ENCODE measurements at places on chromosomes 2 and 18. TPM values are rescaled to one million over a fixed set of nuclear protein-coding genes. Genes with fewer than 3 reads are reported as not detected.

CLIP4 gene
- 7.5 TPM for total RNA-seq

CD226 gene
- total RNA-seq, result 0.32 TPM

MAB21L4 gene
- total RNA-seq, result not detected

ARHGAP25 gene
- 2.1 TPM for total RNA-seq

ADD2 gene
- total RNA-seq, result 14.8 TPM

DNA sequence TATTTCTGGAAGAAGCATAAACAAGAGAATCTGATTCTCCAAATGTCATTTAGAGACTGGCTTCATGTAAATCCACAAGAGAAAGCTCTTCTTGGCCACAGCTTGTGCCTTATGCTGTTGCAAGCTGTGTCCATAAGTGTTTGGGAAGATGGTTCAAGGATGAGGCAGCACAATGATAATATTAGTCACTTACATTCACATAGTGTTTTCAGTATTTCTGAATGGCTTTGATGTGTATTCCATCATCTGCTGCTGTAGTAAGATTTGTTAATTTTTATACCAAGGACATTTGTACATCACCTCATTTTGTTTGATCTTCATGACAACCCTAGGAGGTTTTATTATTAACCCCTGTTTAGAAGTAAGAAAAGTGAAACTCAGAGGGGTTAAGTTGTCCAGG, 29.9 kb downstream of the CREG2 start:
- H3K4me1 ChIP-seq, result peaks cover 7% of the 10 kb centered on the region
- H3K27ac ChIP-seq, result no peak overlapping the region
- DNase-seq, result no peak
- no peaks in the 10 kb centered on the region for H3K36me3 ChIP-seq
- H3K27me3 ChIP-seq, result peaks cover 10% of the 10 kb centered on the region
- H3K4me3 ChIP-seq, result no peak overlapping the region

DNA sequence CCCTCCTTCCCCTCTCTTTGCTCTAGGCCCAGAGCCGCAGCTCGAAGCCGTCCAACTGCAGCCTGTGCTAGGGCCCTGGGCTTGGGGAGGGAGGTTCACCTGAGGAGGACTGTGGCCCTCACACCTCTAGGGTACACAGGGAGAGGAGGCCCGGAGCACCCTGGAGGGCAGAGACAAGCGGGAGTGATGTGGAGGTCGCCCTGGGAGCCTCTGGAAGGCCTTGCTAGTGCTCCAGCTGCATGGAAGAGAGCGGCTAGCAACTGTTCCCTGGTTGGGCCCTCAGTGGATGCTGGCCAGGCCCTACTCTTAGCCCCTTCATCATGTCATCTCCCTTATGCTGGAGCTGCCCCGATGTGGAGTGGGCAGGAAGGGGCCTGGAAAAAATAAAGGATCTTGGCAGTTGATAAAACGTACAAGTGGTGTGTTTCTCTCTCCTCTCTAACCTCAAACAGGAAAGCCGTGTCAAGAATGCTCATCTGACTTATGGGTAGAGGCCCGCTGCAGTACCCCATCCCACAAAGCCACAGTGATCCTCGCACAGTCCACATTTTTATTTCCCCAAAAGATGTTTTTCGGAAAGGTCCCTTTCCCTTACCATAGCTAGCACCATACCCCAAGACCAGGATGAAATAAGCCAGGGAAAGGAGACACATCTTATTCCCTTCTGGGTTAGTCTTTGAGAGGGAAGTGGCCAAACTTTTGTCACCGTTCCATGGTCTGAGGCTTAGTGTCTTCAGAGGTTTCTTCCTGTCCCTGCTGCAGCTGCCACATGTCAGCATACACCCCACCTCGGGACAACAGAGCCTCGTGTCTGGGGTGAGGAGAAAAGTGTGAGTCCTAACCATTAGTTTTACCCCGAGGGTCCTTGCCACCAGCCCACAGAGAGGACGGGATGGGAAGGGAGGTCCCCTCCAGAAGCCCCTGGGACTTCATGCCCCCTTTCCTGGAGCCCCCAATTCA, 2.9 kb downstream of the ZFAND2B start:
- no peaks in the 10 kb centered on the region for H3K27me3 ChIP-seq
- H3K4me1 ChIP-seq, result no peaks in the 10 kb centered on the region
- H3K4me3 ChIP-seq, result no peak overlapping the region
- no peak overlapping the region for H3K27ac ChIP-seq
- DNase-seq, result no peak

GRCh38 chr2:118061135-118061955, 26.9 kb upstream of the INSIG2 start:
- DNase-seq, result peak; percentile 66
- no peaks in the 10 kb centered on the region for H3K27me3 ChIP-seq
- H3K36me3 ChIP-seq, result no peaks in the 10 kb centered on the region
- peaks cover 1% of the 10 kb centered on the region for H3K4me1 ChIP-seq
- H3K27ac ChIP-seq, result no peak overlapping the region
- H3K4me3 ChIP-seq, result no peak overlapping the region

GRCh38 chr2:110770959-110771431, 38.6 kb downstream of the ACOXL start:
- no peaks in the 10 kb centered on the region for H3K36me3 ChIP-seq
- no peak overlapping the region for H3K4me3 ChIP-seq
- peaks cover 6% of the 10 kb centered on the region for H3K4me1 ChIP-seq
- no peak overlapping the region for H3K27ac ChIP-seq
- H3K27me3 ChIP-seq, result peaks cover 78% of the 10 kb centered on the region

DNA sequence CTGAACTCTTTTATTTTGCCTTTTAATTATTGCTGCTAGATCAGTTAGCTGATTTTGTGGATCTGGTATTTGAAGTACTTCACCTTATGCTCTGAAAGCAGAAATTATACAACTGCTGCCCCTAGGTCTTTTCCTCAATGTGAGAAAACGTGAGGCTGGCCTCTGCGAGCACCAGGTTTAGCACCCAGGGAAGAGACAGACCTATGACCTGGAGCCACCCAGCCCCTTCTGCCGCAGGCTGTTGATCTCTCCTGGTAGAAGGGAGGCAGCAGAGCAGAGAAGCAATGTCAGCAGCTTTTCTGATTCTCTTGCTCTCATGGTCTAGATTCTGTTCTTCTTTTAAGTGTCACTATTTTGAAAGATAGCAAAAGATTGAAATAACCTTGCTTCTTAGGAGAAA, 19.9 kb downstream of the TRAPPC12 start:
- H3K4me3 ChIP-seq, result peak overlapping the region; percentile 39
- peaks cover 15% of the 10 kb centered on the region for H3K4me1 ChIP-seq
- no peaks in the 10 kb centered on the region for H3K27me3 ChIP-seq
- DNase-seq, result no peak

- no peak for DNase-seq
- H3K4me3 ChIP-seq, result no peak overlapping the region
- H3K36me3 ChIP-seq, result no peaks in the 10 kb centered on the region
- no peak overlapping the region for H3K27ac ChIP-seq
- no peaks in the 10 kb centered on the region for H3K4me1 ChIP-seq
- H3K27me3 ChIP-seq, result no peaks in the 10 kb centered on the region
Observed at GRCh38 chr2:138962686-138963085, 182.5 kb upstream of the NXPH2 start.

GRCh38 chr2:1743396-1744150, 742 bp downstream of the PXDN start:
- peak; percentile 82 for DNase-seq
- peak overlapping the region; percentile 84 for H3K4me3 ChIP-seq
- peak overlapping the region; percentile 90 for H3K27ac ChIP-seq
- H3K36me3 ChIP-seq, result peaks cover 20% of the 10 kb centered on the region

DNA sequence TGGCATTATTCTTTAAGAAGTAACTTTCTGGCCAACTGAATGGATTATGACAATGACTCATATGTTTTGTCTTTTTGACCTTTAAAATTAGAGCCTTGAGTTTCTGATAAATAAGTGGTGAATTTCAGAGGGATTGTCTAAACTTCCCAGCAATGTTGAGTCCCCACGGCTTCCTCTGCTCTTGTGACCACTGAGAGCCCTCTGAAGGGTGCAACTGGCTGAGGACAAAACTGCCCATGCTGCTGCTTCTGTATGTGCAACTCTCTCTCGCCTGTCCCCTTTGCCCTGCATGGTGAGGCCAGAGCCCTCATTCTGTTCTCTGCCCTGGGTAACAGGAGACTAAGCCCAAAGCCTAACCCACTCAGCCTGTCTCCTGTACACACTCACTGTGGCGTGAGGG, 52.7 kb upstream of the SLC14A1 start:
- no peaks in the 10 kb centered on the region for H3K4me1 ChIP-seq
- no peak overlapping the region for H3K27ac ChIP-seq
- H3K27me3 ChIP-seq, result no peaks in the 10 kb centered on the region
- DNase-seq, result no peak

- peaks cover 6% of the 10 kb centered on the region for H3K4me1 ChIP-seq
- peak; percentile 95 for DNase-seq
- H3K27ac ChIP-seq, result no peak overlapping the region
- H3K36me3 ChIP-seq, result no peaks in the 10 kb centered on the region
- no peaks in the 10 kb centered on the region for H3K27me3 ChIP-seq
Observed at GRCh38 chr18:58781627-58782194, 83.0 kb upstream of the ZNF532 start.

DNA sequence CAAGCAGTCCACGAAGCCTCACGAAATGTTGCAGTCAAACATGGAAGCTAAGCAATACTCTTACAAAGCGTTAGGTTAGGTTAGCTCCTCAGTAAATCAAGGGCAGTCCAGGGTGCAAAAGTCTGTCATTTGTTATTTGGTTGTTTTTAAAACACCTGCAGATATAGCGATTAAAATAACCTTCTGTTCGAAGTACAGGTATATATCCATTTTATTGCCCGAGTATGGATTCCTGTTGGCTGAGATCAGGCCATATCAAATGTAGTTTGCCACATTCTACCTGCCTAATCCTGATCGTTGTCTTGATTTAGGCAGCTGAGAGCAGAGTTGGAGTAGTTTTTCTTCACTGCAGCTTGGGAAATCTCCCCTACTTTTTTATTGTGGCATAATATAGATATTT, 99.5 kb upstream of the EPB41L3 start:
- no peak overlapping the region for H3K27ac ChIP-seq
- H3K4me1 ChIP-seq, result no peaks in the 10 kb centered on the region
- H3K27me3 ChIP-seq, result no peaks in the 10 kb centered on the region

DNA sequence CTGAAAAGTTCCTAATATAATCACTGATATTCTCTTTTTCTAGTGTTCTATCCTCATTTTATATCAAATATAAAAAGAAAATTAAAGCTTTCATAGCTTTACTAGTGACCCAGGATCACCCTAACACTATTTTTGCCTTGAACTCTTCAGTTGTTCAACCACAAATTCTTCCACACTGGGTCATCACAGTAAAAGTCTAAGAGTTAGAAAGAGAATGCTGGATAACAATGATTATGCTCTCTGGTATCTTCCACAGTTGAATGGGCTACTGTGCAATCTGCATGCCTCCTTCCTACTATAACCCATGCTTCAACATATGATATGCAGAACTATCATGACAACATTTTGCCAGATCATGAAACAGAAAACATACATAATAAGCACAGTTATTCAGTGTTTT, 32.3 kb downstream of the CHN1 start:
- H3K36me3 ChIP-seq, result no peaks in the 10 kb centered on the region
- no peaks in the 10 kb centered on the region for H3K27me3 ChIP-seq
- H3K4me3 ChIP-seq, result no peak overlapping the region

DNA sequence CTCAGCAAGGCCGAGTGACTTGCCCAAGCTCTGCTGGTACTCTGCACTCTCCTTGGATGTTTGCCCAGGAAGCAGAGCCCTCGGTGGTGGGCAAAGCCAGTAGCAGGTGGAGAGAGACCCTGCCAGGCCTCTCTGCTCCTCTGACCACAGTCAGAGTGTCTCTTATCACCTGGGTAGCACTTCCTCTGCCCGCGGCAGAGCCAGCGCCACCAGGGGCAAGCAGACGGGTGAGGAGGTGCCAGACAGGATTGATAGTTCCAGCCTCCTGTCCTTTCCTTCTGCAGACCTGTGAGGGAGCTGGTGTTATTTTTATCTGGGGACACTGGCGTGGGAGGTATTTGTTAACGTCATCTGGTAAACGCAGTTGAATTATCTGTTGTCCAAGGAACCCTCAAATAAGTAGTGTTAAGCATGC, 152.9 kb downstream of the SMAD7 start:
- no peak overlapping the region for H3K4me3 ChIP-seq
- peaks cover 8% of the 10 kb centered on the region for H3K36me3 ChIP-seq
- peak; percentile 48 for DNase-seq
- no peak overlapping the region for H3K27ac ChIP-seq
- peaks cover 19% of the 10 kb centered on the region for H3K4me1 ChIP-seq
- H3K27me3 ChIP-seq, result no peaks in the 10 kb centered on the region

GRCh38 chr18:75088021-75088506, 120.9 kb downstream of the PTGR3 start:
- no peak overlapping the region for H3K27ac ChIP-seq
- DNase-seq, result no peak
- no peaks in the 10 kb centered on the region for H3K36me3 ChIP-seq

GRCh38 chr2:224904381-224904780, 137.9 kb downstream of the DOCK10 start:
- no peaks in the 10 kb centered on the region for H3K36me3 ChIP-seq
- no peaks in the 10 kb centered on the region for H3K4me1 ChIP-seq
- no peak for DNase-seq
- no peaks in the 10 kb centered on the region for H3K27me3 ChIP-seq

- peaks cover 35% of the 10 kb centered on the region for H3K36me3 ChIP-seq
- peaks cover 14% of the 10 kb centered on the region for H3K4me1 ChIP-seq
- peak overlapping the region; percentile 99 for H3K4me3 ChIP-seq
- no peak for DNase-seq
- no peaks in the 10 kb centered on the region for H3K27me3 ChIP-seq
- H3K27ac ChIP-seq, result no peak overlapping the region
Observed at GRCh38 chr2:189662669-189663226, 1.5 kb downstream of the ASNSD1 start.

GRCh38 chr18:77082316-77082955, 50.1 kb downstream of the MBP start:
- no peaks in the 10 kb centered on the region for H3K4me1 ChIP-seq
- H3K27me3 ChIP-seq, result peaks cover 17% of the 10 kb centered on the region
- no peaks in the 10 kb centered on the region for H3K36me3 ChIP-seq

DNA sequence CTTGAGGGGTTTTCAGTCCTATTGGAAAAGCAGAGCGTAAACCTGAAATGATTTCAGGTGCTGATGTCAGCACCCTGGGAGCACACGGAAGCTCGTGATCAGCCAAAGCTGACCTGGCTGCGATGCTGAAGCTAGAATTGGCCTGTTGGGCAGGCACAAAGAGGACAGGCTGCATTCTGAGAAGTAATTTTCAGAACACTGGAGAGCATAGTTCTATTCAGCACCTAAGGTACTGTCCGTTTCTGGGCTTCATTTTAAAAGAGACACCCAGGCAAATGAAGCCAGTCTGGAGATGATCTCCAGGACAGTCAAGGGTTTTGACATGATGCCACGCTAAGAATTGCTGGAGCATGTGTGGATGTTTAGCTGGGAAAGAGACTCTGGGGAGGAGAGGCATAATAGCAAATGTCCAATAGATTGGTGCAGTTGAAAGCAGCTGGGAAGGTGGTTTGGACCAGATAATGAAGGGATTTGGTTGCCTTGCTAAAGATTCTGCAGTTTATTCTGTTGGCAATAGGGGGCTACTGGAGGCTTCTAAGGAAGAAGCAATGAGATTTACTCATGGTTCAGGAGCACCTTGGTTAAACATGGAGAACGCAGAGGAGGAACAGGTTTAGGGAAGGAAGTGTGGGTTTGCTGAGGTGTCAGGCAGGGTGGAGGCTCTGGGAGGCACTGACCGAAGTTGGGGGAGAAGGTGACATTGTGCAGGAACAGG, 86.6 kb downstream of the ACOXL start:
- no peaks in the 10 kb centered on the region for H3K36me3 ChIP-seq
- no peaks in the 10 kb centered on the region for H3K27me3 ChIP-seq
- DNase-seq, result no peak
- no peak overlapping the region for H3K27ac ChIP-seq
- no peak overlapping the region for H3K4me3 ChIP-seq

GRCh38 chr2:240933048-240933965, 27.2 kb downstream of the CROCC2 start:
- peak; percentile 42 for DNase-seq
- no peaks in the 10 kb centered on the region for H3K36me3 ChIP-seq
- H3K4me3 ChIP-seq, result no peak overlapping the region
- H3K27me3 ChIP-seq, result peaks cover 8% of the 10 kb centered on the region
- H3K27ac ChIP-seq, result no peak overlapping the region
- no peaks in the 10 kb centered on the region for H3K4me1 ChIP-seq
